Hematopoietic multipotent progenitor cell (in vitro differentiated cells): ENCODE measurements at places on chromosomes 6 and 20.

GRCh38 chr6:71678091-71678490, 208.3 kb upstream of the RIMS1 start:
- no peak for DNase-seq

- DNase-seq = no peak
Observed at GRCh38 chr6:114941078-114941477, 598.3 kb upstream of the HS3ST5 start.

DNA sequence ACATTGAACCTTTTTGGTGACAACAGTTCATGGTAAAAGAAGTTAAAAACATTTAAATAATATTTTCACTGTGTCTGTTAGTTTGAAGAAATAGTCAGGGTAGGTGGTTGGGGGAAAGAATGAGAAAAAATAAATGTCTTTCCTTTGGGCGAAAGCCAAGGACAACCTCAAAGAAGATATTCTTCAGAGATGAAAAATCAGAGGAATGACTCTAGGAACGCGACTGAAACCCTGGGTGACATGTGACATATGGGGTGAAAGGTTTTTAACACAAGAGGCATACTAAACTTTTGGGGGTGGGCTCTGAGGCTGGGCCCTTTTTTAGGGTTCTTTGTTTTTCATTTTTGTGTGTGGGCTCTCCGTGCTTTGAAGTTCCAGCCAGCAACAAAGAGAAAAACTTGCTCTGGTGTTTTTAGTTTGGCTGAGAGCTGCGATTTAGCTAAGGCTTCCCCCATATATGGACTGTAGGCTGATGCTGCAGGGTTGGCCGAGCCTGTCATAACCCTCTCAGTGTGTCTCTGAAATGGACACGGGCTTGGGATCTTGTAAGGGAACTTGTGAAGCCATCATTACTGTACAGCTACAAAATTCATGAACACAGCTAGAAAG, 610.1 kb upstream of the ARID1B start:
- no peak for DNase-seq

- DNase-seq = no peak
Observed at GRCh38 chr6:119090256-119090655, 11.8 kb upstream of the FAM184A start.

DNA sequence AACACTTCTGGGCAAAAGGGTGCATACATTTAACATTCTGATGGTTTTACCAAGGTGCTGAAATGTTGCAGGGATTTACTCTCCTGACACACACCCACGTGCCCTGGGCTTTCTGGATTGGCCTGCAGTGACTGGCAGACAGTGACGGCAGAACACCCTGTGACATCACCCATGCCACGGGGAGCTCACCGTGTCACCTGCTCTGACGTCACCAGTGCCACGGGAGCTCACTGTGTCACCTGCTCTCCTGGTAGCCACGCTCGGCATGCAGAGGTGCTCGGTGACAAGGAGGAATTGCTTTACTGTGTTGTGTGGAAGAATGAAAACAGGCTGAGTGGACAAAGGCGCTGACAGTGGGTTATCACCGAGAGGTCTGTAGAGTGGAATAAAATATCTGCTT, 99.3 kb downstream of the RAMACL start:
- DNase-seq = no peak

DNA sequence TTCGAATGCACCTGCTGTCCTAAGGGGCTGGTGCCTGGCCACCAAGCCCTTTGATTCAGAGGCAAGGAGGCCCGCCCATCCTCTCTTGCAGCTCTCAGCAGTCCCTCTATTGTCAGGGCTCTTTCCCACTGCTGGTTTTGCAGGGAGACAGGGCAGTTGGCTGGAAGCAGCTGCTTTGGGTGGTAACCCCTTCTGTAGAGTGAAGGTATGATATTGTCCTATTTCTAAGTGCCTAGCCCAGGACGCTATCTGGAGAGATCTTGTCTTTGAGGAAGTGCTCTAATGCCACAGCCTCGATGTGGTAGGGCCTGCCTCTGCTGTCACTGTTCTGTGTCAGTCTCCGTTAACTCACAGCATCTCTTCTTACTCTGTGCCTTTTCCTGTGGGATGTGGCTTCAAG, 5.6 kb downstream of the PLCG1 start:
- peak; percentile 46 for DNase-seq

GRCh38 chr6:35449287-35449881, 2.8 kb upstream of the FANCE start:
- peak; percentile 61 for DNase-seq

DNA sequence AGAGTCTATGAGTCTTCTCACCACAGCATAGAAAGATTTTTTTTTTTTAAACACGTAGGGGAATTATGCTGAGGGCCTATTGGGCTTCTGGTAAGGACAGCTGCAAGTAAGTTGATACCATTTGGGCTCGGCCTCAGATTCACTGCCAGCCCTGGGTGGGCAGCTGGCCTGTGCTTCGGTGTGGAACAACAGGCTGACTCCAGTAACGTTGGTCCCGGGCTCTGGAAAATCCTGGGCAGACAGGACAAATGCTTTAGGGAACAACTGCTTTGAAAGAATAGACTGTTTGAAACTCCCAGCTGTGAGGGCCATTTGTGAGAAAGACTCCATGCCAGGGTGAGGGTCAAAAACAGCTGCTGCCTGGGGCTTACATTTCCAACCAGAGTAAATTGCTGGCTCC, 366.5 kb downstream of the QKI start:
- no peak for DNase-seq

GRCh38 chr6:134064461-134064860, 12.0 kb upstream of the SLC2A12 start:
- no peak for DNase-seq

DNA sequence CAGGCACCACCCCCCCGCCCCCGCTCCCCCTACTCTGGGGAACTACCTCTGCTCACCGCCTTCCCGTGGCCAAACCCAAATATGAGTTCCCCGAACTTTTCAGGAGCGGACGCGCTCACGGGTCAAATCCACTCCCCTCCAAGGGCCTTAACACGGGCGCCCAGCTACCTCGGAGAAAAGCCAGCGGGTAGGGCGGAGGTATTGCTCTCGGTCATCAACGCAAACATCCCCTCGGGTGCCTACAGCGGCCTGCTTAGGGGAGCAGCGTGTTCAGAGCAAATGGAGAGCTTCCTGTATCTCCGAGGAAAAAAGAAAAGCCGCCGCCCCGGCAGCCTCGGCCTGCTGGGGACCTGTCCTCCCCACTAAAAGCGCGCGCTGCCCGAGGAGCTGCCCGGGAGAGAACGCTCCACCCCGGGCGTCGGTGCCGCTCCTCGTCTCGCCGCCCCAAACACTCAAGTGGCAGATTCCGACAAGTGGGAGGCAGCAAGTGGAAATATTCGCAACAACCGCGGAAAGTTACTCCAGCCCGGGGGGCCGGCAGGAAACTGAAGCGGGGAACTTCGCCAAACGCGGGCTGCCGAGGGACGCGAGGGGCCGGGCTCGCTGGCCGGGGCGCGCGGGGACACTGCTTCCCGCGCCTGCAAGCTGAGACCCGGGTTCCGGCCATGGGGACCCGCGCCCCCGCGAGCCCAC, 699 bp downstream of the PTPRT start:
- no peak for DNase-seq

GRCh38 chr6:81093051-81093450, 659.4 kb downstream of the TENT5A start:
- peak; percentile 47 for DNase-seq

GRCh38 chr6:13147376-13147775, 181.0 kb downstream of the TBC1D7 start:
- no peak for DNase-seq

DNA sequence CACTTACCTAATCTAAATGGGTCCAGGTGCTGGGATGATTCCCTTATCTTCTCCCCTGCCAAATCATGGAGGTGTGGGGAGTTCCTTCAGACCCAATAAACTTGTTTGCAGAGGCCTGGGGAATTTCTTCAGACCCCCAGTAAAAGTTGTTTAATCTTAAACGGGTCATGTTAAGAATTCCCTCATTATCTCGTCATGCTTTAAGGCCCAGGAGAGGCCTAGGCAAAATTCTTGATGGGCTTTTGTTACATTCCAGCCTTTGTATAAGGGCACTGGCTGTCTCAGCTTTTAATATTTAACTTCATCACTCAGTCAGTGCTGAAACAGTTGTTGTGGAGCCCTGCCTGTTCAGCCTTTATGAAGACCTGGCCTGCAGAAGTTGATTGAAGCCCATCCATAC, 11.0 kb upstream of the SLC35B3 start:
- no peak for DNase-seq

DNA sequence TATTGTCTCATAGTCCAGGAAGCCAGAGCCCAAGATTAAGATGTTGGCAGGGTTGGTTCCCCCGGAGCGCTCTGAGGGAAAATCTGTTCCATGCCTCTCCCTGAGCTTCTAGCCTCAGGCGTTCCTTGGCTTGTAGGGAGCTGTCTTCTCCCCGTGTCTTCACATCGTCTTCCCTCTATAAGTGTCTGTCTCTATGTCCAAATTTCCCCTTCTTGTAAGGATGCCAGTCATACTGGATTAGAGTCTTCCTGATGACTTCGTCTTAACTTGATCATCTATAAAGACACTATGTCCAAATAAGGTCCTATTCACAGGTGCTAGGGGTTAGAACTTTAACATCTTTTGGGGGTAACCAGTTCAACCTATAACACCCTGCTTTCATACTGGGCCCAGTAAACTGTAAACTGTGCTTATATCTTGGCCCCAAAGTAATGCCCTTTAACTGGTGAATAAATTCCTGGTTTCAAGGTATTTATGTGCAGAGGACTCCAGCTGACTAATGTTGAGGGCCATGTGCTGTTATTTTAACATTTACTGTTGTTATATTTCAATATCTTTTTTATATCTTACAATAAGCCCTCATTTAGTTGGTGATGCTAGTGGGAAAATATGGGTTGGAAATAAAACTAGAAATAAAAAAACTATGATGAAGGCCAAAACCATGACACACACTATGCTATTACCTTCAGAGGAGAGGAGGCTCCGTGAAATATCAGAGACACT, 101.7 kb upstream of the IYD start:
- DNase-seq = no peak

DNA sequence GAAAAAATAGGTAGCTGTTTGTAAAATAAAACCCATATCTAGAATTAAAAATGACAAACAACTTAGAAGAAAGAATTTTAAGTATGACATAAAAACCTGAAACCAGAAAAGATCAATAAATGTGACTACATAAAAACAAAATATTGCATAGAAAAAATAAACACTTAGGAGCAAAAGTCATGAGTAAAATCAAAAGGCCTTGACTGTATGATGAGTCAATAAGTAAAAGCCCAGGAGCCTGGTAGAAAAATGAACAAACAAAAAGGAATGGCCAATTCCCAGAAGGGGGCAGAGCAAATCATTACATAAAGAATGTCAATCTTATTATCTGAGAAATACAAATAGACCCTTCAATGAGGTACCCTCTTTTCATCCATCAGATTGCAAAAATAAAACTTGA, 20.7 kb upstream of the ENPP1 start:
- DNase-seq = no peak

- DNase-seq = no peak
Observed at GRCh38 chr20:54048481-54048880, 21.9 kb downstream of the BCAS1 start.

DNA sequence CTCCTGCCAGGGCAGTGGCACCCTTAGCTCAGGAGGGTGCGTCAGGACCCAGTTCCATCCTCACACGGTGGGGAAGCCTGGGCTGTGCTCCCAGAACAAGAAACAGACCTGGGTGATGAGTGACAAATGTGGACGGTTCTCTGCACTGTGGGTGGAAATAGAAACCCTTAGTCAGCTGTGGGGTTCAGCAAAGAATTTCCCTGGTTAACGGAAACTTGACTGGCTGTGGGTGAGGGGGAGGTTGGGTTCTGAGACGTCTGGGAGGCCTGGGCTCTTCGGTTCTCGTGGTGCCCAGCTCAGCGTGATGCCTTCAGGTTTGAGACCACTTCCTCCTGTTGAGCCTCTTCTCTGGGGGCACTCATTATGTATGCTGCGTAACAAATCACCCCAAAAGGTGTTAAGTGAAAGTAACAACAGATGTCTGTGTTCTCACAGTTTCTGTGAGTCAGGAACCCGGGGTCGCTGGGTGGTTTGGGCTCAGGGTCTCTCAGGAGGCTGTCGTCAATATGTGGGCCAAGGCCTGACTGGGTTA, 53.1 kb upstream of the FAM83D start:
- no peak for DNase-seq

- no peak for DNase-seq
Observed at GRCh38 chr6:133648581-133648980, 240.3 kb upstream of the TCF21 start.

GRCh38 chr6:118917546-118918328, 17.2 kb downstream of the MCM9 start:
- DNase-seq = no peak

DNA sequence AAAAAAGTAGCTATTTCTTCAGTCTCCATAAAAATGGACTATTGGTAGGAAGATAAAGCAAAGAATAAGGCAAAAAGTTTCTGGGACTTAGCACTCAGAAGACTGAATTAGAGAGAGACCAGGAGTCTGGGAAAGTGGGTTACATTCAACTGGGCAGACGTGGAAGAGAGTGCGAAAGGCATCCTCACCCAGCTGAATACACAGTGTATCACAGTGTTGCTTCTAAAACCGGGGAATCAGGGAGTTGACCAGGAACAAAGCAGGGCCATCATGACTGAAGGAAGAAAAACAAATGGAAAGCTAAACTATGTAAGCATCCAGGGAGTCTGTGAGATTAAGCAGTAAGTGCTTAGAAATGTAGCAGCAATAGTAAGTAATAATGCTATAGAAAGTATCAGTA, 452.9 kb upstream of the MAN1A1 start:
- no peak for DNase-seq

- DNase-seq = no peak
Observed at GRCh38 chr6:95830859-95831557, 184.8 kb upstream of the FUT9 start.

- no peak for DNase-seq
Observed at GRCh38 chr20:31488115-31488514, 13.0 kb downstream of the REM1 start.

GRCh38 chr6:13666194-13667105, 45.2 kb downstream of the RANBP9 start:
- DNase-seq = no peak

- DNase-seq = no peak
Observed at GRCh38 chr6:119339941-119340456, 9.6 kb downstream of the MAN1A1 start.

DNA sequence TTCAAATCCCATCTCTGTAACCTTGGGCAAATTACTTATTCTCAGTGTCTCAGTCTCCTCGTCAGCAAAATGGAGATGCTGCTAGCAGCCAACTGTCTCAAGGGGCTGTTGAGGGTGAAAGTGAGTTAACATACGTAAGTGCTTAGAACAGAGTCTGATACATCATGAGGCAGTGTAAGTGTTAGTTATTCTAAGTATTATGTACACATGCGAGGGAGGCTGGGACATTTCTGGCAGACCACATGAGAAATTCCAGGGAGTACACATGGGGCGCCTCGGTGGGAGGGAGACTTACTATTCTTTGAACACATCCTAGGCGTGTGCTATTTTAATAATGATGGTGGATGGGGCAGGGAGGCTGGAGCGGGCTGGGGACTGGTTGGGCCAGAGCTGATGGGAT, 99.1 kb downstream of the DLGAP4 start:
- DNase-seq = no peak

- DNase-seq = no peak
Observed at GRCh38 chr20:4060064-4060795, 44.9 kb upstream of the RNF24 start.

- peak; percentile 34 for DNase-seq
Observed at GRCh38 chr20:12243327-12243726, 325.6 kb downstream of the BTBD3 start.

GRCh38 chr6:7763881-7764280, 38.0 kb downstream of the BMP6 start:
- DNase-seq = no peak
